Stimulated activated CD8-positive, alpha-beta memory T cell treated with anti-CD3 and anti-CD28 coated beads, Interleukin-2, amount 100 ng/mL, for 48 hours (primary cell): ENCODE measurements at places on chromosomes 2 and 18.

DNA sequence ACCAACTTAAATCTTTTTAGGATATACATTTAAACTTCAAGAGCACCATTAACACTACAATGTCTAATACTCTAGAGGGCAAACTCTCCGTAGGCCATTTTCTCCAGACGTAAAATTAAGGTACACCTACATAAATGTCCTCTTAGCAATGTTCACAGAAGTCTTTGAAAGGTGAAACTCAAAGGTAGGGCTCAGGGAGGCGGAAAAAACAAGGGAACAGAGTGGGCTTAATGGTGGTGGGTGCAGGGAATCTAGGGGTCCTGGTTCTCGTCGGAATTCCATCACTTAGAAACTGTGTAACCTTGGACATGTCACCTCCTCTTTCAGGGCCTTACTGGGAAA, 668 bp downstream of the NFU1 start:
- no peak for DNase-seq

GRCh38 chr18:35971661-35972196, 750 bp upstream of the RMP24 start:
- DNase-seq: no peak

- DNase-seq: no peak
Measured at GRCh38 chr2:30796699-30797098, 10.5 kb downstream of the CAPN13 start.

DNA sequence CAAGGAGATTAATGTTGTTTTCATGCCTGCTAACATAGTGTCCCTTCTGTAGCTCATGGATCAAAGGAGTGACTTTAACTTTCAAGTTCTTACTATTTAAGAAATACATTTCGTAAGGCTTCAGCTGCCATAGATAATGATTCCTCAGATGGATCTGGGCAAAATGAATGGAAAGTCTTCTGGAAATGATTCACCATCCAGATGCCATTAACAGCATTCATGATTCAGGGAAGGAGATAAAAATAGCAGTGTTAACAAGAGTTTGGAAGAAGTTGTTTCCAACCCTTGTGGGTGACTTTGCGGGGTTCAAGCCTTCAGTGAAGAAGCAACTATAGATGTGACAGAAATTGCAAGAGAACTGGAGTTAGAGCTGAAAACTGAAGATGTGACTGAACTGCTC, 17.0 kb downstream of the VRK2 start:
- no peak for DNase-seq

DNA sequence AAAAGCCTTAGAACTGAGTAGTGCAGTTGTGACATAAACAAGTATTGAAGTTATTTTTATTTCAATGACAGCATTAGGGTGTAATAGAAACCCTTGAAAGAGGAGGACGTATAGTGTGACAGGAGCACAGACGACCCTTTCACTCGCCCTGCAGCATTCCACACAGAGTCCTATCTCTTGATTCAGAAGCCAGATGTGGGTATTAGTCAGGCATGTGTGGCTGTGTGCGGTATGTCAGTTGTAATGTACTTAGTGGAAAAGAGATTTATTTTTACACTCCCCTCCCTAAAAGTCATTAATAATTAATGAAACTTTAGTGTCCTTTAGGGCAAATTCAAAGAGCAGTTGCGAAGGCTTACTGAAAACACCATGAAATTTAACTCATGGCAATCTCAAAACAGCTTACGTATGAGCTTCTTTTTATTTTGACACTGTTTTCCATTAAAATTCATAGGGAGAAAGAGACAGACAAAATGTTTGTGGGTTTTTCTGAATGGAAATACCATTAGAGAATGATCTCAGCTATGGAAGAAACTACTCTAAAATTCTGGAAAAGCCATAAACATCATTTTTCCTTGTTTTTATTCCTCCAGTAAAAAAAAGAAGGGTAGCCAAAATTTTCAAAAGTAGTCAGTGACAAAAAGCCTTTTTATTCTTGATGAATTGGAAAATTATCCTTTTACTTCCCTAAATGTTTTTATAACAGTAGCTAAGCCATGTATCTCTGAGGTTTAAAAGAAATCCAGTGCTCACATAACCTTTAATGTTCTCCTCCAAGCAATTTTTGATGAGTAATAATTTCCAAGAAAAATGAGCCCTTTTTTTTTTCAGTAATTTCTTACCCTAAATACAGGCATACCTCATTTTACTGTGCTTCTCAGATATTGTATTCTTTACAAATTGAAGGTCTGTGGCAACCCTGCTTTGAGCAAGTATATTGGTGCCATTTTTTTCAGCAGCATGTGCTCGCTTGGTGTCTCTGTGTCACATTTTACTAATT, 84.0 kb upstream of the DSEL start:
- DNase-seq: no peak

GRCh38 chr2:101781326-101781725, 83.8 kb downstream of the MAP4K4 start:
- DNase-seq: no peak

GRCh38 chr2:39435234-39435633, 1.9 kb downstream of the MAP4K3 start:
- no peak for DNase-seq

DNA sequence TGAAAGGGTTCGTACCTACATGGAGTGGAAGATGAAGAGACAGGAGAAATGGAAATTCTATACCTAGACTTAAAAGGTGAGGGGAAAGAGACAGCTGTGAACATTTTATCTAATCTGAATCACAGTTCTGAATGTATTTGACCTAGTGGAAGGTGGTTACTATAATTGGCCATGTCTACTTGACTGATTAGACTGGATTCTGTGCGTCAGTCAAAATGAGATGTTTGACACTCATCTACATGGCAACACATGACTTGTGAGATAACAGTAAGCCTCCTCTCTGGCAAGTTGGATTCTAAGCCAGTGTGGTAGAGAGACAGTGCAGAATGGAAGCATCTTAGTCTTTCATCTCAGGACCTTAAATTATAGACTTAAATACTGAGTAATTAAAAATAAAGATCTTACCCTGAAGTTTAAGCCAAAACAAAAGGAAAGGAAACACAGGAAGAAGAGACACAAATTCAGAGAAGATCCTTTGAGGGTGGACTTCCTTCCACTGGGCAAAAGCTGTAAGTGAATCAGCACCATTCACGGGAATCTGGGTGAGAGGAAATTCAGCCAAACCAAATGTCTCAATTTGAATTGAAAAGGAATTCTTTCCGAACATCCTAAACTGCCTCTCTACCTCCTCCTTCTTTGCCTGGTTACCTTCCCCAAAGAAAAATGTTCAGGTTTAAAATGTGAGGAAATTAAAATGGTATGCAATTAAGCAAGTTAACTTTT, 121.6 kb downstream of the EHBP1 start:
- DNase-seq: no peak

GRCh38 chr2:3522961-3523421, 3.7 kb upstream of the ADI1 start:
- no peak for DNase-seq

GRCh38 chr2:165369131-165369897, 100.2 kb upstream of the CSRNP3 start:
- no peak for DNase-seq

DNA sequence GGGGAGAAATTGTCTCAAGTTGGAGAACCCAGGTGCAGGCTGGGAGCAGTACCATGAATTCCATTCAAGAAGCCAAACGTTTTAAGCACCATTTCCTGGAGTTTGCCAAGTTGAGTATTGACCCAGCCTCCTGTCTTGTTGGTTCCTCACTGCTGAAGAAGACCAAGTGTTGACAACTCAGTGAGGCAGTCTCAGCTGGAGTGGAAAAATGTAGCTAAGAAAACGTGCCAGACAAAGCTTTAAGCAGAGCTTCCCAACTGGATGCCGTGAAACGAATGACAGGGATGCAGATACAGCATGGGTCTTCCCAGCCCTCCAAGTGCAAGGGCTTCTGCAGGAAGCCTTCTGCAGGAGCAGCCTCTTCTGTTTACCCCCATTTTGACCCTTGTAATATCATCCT, 778 bp upstream of the INPP1 start:
- DNase-seq: no peak

- DNase-seq: no peak
Measured at GRCh38 chr2:61109291-61109690, 43.6 kb downstream of the SANBR start.

DNA sequence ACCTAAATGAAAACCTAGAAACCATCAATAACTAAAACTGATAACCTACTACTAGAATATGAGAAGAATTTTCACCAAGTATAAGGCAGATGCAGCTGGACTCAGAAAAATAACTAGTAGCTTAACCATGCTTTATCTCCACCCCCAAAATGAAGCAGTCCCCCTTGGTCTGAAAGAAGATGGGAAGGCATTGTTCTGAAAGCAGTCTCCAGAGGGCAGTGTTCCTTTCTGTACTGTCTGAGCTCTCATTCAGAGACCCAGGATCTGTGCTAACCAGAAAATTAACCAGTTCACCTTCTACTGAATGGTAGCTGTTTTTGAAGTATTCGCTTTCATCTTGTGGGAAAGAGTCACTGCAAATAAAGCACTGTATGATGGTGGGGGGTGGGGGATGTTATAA, 273.0 kb downstream of the PDE11A start:
- no peak for DNase-seq

DNA sequence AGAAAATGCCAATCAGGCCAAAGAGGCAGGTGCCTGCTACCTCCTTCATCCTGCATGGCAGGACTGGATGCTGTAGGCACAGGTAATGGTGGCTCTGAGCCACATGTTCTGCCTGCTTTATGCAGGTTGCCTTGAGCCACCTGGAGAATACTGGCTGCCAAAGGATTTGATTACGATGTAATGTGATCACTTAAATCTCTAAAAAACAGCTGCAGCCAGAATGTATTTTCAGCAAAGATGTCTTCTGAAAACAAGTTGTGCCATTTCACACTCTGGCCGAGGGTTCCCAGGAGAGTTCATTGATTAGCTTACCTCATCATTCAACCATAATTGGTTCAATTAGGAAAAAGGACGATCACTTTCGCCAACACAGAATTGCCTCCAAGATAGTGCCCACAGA, 17.9 kb upstream of the MSGN1 start:
- DNase-seq: no peak

- DNase-seq: no peak
Measured at GRCh38 chr2:234690569-234691213, 193.8 kb upstream of the ARL4C start.

DNA sequence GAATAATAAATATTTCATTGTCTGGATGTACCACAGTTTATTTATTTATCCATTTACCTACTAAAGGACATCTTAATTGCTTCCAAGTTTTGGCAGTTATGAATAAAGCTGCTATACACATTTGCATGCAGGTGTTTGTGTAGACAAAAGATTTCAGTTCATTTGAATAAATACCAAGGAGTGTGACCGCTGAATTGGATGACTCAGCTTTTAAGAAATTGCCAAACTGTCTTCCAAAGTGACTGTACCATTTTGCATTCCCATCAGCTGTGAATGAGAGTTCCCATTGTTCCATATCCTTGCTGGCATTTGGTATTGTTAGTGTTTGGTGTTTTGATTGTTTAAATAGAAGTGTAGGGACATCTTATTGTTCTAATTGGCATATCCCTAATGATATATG, 36.2 kb upstream of the FMNL2 start:
- DNase-seq: no peak

GRCh38 chr2:36482576-36483214, 115.3 kb downstream of the FEZ2 start:
- no peak for DNase-seq

- DNase-seq: no peak
Measured at GRCh38 chr2:223187256-223187655, 135.3 kb downstream of the KCNE4 start.

- DNase-seq: no peak
Measured at GRCh38 chr2:136112317-136113208, 5.4 kb downstream of the CXCR4 start.

- no peak for DNase-seq
Measured at GRCh38 chr2:42136782-42137124, 32.4 kb upstream of the EML4 start.

GRCh38 chr2:239955087-239955988, 69.8 kb downstream of the NDUFA10 start:
- no peak for DNase-seq

DNA sequence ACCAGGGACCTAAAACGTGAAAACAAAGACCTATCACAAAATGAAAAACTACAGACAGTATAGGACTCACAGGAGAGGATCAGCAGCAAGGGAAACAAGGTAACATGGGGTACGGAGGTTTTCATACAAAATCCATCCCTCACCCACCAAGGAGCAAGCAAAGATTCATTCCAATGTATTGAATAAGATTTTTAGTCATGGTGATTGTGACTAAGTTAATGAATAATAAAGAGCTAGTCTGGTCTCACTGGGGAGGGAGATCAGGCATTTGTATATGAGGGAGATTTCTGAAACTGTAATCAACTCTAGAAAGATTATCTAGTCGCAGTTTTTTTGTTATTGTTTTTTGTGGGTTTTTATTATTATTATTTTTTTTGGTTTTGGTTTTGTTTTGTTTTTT, 336.5 kb upstream of the MMADHC start:
- no peak for DNase-seq

DNA sequence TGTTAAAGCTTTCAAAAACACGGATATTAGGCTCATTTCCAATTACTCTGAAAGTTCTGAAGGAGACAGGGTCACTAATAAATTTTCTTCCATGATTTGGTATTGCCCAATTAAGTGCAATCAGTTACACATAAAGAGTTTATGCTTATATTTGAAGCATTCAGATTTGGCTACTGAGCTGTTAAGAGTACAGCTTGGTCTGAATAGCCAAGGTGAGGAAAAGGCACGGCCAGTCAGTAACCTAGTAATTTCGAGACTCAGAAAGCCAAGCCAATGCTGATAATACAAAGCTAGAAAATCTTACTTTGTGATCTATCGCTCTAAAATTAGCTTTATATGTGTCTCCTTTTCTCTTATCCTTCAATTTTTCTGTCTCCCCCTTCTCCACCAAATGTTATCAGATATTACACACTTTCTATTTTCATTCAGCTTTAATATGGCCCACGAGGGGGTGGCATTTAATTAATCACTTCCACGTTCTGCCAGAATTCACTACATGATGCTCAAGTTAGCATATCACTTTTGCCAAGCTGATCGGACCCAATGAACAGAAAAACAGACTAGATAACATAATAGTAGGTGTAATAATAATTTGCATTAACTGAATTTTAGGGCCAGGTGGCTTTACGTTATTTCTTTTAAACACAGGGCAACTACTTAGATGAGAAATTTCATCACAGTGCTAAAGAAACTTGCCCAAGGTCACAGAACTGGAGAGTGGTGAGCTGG, 138.4 kb downstream of the TCF4 start:
- DNase-seq: no peak

GRCh38 chr2:182043861-182044260, 58.2 kb downstream of the PPP1R1C start:
- DNase-seq: no peak

DNA sequence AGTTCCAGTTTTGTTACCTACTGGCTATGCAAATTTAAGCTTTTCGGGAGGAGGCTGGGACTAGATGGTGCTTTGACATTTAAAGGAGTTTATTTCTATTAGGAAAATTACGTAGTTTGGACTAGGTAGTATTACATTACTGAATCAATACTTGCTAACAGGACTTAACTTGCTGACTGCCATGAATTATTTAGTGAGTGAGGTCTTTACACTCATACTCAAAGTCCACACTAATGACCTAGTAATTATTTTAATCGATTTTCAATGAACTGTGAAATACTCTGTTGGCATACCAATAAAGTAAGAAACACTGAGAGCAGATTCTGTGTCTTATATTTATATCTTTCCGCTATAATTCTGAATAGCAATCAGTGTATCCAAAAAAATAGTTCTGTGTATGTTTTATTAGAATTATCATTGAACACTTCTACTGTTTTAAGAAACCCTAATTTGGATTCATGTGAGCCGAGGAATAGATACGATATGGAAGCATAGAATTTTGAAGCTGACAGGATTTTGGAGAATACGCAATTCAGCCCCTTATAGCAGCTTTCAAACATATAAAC, 55.0 kb downstream of the CHST9 start:
- DNase-seq: no peak

- no peak for DNase-seq
Measured at GRCh38 chr18:45171679-45172191, 443.5 kb upstream of the SLC14A2 start.
